ENCODE measurements at places on chromosomes 11 and 22.

DNA sequence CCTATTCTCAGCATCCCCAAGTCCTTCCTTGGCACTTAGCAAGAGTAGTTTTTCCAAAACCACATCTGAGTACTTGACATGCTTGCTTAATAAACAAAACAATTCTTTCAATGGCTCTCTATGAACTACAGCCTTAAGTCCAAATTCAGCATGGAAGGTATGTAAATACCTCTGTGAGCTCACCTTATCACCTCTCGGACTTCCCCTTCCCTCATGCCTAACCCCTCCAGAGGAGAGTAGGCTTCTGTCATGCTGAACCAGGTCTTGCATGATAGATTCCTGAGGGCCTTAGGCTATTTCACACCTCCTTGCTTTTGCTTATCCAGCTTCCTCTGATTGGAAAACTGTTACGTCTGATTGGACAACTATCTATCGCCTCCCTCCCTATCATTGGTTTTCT, 312.9 kb upstream of the CCDC90B start:
- DNase-seq, result no peak

- no peak for DNase-seq
Measured at GRCh38 chr11:129620237-129621104, 195.2 kb upstream of the TMEM45B start.

DNA sequence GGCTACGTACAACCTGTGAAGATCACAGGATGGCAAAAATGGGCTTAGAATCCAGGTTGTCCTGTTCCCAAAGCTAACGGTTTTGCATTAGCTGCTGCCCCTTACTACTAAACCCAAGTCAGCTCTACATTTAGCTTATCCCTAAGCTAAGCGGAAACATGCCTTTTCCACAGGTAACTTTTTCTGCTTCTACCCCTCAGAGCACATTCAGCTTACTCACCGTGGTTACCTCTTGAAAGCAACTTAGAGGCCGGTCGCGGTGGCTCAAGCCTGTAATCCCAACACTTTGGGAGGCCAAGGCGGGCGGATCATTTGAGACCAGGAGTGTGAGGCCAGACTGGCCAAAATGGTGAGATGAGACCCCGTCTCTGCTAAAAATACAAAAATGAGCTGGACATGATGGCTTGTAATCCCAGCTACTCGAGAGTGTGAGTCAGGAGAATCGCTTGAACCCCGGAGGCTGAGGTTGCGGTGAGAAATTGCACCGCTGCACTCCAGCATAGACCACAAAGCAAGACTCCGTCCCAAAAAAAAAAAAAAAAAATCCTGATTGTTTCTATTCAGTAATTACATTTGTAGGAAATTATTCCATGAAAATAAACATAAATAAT, 790 bp upstream of the TMEM41B start:
- no peak for DNase-seq

GRCh38 chr11:12803086-12803826, 129.0 kb downstream of the TEAD1 start:
- DNase-seq, result no peak

DNA sequence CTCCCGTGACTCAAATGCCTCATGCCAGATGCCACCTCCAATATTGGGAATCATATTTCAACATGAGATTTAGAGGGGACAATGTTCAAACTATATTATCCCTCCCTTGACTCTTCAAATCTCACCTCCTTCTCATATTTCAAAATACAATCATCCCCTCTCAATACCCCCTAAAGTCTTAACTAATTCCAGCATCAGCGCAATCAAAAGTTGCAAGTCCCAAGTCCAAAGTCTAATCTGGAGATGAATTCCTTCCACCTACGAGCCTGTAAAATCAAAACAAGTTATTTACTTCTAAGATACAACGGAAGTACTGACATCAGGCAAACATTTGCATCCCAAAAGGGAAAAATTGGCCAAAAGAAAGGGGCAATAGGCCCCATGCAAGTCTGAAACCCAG, 67.2 kb upstream of the SC5D start:
- no peak for DNase-seq

- DNase-seq, result no peak
Measured at GRCh38 chr22:21876486-21877176, 9.2 kb upstream of the MAPK1 start.

DNA sequence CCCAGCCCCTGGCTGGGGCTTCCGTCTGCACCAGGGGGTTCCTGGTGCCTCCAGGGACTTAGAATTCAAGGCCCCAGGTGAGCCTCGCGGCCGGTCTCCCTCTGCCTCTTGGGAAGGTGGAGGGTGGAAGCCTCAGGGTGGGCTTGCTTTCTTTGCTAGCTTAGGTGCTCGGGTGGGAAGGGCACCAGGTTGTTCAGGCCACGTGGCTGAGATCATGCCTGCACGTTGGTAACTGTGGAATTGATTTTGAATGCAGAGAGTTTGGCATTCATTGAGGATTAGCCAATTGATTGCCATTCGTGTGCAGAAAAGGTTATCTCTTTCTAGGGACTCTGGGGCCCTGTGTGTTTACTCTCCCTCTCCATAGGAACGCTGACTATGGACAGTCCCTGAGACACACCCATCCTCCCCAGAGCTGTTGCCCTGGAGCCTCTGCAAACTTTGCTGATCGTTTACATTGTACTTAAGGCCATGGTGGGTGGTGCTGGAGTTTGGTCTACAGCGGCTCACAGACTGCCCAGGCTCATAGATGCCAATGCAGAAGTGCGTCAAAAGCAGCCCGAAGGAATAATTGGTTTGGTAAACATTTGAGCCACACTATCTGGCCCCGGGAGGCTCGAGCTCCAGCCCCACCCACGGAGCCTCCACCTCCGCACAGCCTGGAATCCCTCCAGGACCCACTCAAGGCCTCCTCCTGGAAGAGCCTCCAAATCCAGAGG, 1457.7 kb downstream of the BRD1 start:
- no peak for DNase-seq

GRCh38 chr11:124075841-124076651, 34.9 kb upstream of the OR10G7 start:
- DNase-seq, result no peak

- no peak for DNase-seq
Measured at GRCh38 chr22:47199261-47199978, 437.0 kb downstream of the TBC1D22A start.

DNA sequence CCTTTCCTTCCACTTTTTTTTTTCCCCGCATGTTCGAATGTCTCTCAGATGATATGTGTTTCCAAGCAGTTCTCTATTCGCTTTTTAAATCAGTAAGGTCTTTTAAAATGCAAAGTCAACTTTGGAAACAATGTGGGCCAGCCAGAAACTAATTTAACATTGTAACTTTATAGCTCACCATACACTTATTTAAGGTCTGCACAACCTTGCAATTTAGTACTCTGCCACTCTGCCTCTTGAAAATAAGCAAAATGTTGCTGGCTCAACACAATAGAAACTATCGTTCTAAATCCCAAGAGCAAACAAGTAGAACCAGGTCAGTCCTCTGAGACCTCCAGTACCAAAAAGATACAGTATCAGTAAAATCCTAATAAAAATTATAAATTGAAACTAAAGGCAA, 109.0 kb downstream of the SIK3 start:
- DNase-seq, result no peak

GRCh38 chr22:37742376-37743171, 45.7 kb downstream of the TRIOBP start:
- no peak for DNase-seq

GRCh38 chr22:22408731-22409696, 99.5 kb downstream of the ZNF280B start:
- no peak for DNase-seq

- no peak for DNase-seq
Measured at GRCh38 chr11:69276165-69276564, 17.8 kb upstream of the MYEOV start.

All from NCI-H1417 treated with DMSO at 0.1 percent for 48 hours (cell line).